ENCODE measurements at places on chromosomes 1 and 21.

- no peak overlapping the region for H3K4me3 ChIP-seq
- H3K4me1 ChIP-seq: no peaks in the 10 kb centered on the region
- H3K36me3 ChIP-seq: no peaks in the 10 kb centered on the region
- H3K27ac ChIP-seq: no peak overlapping the region
These were observed 47.3 kb upstream of the SSX2IP start for GRCh38 chr1:84737590-84737989.

GRCh38 chr1:228149406-228150119, at the start of gene GJC2:
TSS of gene GJC2 (plus strand) at chr1:228149930. CDS start at chr1:228157759, 7,829 bp downstream.
- H3K36me3 ChIP-seq: peaks cover 61% of the 10 kb centered on the region
- no peak for DNase-seq
- no peak within 1 kb of the TSS for H3K4me3 ChIP-seq
- peaks cover 66% of the 10 kb centered on the region for H3K4me1 ChIP-seq
- H3K27me3 ChIP-seq: no peaks in the 10 kb centered on the region

- H3K36me3 ChIP-seq: peaks cover 33% of the 10 kb centered on the region
- peaks cover 22% of the 10 kb centered on the region for H3K4me1 ChIP-seq
- no peak overlapping the region for H3K4me3 ChIP-seq
These were observed 48.2 kb downstream of the SLC9A1 start for GRCh38 chr1:27106561-27107323.

- DNase-seq: no peak
- no peaks in the 10 kb centered on the region for H3K27me3 ChIP-seq
- no peak overlapping the region for H3K27ac ChIP-seq
- no peaks in the 10 kb centered on the region for H3K36me3 ChIP-seq
These were observed 32.2 kb downstream of the ST6GALNAC3 start for GRCh38 chr1:76106719-76107235.

DNA sequence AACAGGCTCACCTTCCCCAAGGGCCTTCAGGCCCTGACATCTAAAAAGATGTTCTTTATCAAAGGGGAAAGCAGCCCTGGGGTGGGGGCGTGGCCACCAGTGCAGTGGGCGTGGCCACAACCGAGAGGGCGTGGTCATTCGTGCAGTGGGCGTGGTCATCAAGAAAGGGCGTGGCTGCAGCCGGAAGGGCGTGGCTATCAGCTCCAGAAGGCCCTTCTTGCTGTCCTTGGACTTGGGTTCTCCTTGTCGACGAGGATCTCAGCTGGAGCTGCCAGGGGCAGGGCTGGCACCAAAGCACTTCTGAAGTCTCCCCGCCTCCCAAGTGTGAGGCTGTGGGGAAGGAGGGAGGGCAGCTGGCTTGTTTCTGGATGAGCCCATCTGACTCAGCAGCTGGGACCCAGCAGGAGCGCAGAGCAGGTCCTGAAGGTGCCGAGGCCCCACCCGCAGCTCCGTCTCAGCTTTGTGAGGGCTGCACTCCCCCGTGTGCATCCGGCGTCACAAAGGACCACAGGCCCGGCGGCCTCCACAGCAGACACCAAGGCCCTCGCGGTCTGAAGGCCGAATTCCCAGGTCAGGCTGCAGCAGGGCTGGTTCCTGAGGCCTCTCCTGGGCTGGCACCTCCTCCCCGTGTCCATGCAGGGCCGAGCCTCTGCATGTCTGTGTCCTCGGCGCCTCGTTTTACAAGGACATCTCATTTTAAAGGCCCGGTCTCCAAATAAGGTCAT, 12.8 kb downstream of the PDE9A start:
- no peaks in the 10 kb centered on the region for H3K27me3 ChIP-seq
- no peak for DNase-seq
- peaks cover 8% of the 10 kb centered on the region for H3K4me1 ChIP-seq

GRCh38 chr1:204621396-204621795, 64.1 kb downstream of the LRRN2 start:
- H3K27me3 ChIP-seq: no peaks in the 10 kb centered on the region
- no peak overlapping the region for H3K27ac ChIP-seq
- peaks cover 24% of the 10 kb centered on the region for H3K4me1 ChIP-seq
- no peaks in the 10 kb centered on the region for H3K36me3 ChIP-seq
- H3K4me3 ChIP-seq: no peak overlapping the region

DNA sequence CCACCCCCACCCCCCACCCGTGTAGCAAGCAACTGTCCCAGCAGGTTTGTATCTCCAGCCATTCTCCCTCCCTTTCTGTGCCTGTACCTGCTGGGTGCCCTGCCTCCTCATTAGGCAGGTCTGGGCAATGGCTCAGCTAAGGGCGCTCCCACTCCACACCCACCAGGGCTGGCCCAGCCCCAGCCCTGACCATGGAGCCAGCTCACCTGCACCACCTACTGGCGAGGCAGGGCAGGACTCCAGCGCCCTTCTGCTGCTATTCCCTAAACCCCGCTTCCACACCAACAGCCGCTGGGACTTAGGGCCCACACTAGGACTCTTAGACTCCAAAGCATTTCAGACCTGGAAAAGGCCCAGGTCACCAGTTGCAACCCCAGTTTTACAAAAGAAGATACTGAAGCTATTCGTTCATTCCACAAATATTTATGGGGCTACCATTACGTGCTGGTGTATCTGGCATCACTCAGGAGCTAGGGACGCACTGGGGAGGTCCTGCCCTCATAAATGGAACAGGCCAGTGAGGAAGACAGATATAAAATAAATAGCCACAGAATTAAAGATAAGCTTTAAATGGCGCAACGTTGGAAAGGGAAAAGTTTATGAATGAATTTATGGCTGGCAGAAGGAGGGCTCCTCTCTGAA, 24.0 kb downstream of the PGLYRP3 start:
- no peaks in the 10 kb centered on the region for H3K4me1 ChIP-seq
- DNase-seq: no peak
- no peak overlapping the region for H3K4me3 ChIP-seq
- no peaks in the 10 kb centered on the region for H3K36me3 ChIP-seq
- no peaks in the 10 kb centered on the region for H3K27me3 ChIP-seq
- H3K27ac ChIP-seq: no peak overlapping the region

GRCh38 chr1:54857141-54857540, 29.9 kb downstream of the DHCR24 start:
- peaks cover 48% of the 10 kb centered on the region for H3K36me3 ChIP-seq
- H3K27me3 ChIP-seq: no peaks in the 10 kb centered on the region
- no peak for DNase-seq
- no peak overlapping the region for H3K27ac ChIP-seq
- H3K4me3 ChIP-seq: no peak overlapping the region
- no peaks in the 10 kb centered on the region for H3K4me1 ChIP-seq

- H3K27me3 ChIP-seq: no peaks in the 10 kb centered on the region
- no peak for DNase-seq
- H3K27ac ChIP-seq: no peak overlapping the region
- H3K4me3 ChIP-seq: no peak overlapping the region
These were observed 89.4 kb downstream of the SDCCAG8 start for GRCh38 chr1:243345205-243345604.

DNA sequence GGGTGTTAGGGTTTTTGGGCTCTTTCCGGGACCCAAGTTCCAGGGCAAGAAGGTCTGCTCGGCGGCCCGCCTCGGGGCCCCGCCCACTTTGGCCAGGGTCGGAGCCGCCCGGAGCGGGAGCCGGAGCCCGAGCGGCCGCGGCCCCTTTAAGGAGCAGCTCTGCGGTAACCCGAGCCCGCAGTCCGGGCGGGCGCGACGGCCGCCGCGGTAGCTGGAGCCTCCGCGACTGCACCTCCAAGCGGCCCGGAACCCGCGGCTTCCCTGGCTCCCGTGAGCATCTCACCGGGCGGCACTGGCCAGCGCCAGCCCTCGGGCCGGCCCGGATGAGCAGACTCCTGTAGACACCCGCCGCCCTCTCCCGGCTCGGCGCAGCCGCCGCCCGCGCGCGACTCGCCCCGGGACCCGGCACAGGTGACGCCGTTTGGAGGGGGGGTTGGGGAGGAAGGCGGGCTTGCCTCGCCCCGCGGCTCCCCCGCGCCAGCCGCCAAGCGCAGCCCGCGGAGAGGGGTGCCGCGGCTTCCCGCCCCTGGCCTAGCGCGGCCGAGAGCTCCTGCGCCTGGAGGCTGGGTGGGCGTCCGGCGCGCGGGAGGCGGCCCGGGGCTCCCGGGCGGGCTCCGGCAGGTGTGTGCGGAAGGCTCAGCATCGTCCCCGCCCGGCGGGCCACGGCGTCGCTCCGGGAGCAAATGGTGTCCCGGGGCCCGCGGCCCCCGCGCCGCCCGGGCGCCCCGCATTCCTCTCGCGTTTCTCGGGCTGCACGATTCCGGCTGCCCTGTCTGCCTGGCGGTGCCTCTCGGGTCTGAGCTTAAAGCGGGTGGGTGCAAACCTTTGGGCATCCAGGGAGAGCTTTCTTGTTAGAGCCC, at the start of gene TLCD4:
TLCD4 (plus strand) TSS at position 149 of the 860 bp plus-strand sequence. CDS start 26,547 bp downstream, outside the sequence.
- peak within 1 kb of the TSS; percentile 40 for H3K27ac ChIP-seq
- no peaks in the 10 kb centered on the region for H3K36me3 ChIP-seq
- peak within 1 kb of the TSS; percentile 29 for H3K4me3 ChIP-seq
- peak; percentile 23 for DNase-seq

- H3K4me1 ChIP-seq: no peaks in the 10 kb centered on the region
- H3K4me3 ChIP-seq: no peak overlapping the region
- H3K36me3 ChIP-seq: no peaks in the 10 kb centered on the region
- no peak for DNase-seq
These were observed 44.4 kb downstream of the RPS6KC1 start for GRCh38 chr1:213095467-213095866.

- peaks cover 27% of the 10 kb centered on the region for H3K27me3 ChIP-seq
- peak within 1 kb of the TSS; percentile 72 for H3K4me3 ChIP-seq
- no peaks in the 10 kb centered on the region for H3K4me1 ChIP-seq
- no peaks in the 10 kb centered on the region for H3K36me3 ChIP-seq
- DNase-seq: peak; percentile 45
These were observed at the start of gene FAAH for GRCh38 chr1:46394108-46394871. TSS of gene FAAH (plus strand) at chr1:46394317. CDS start at chr1:46394349, 32 bp downstream.

- H3K4me1 ChIP-seq: no peaks in the 10 kb centered on the region
- H3K27ac ChIP-seq: no peak overlapping the region
- DNase-seq: no peak
- H3K27me3 ChIP-seq: no peaks in the 10 kb centered on the region
- H3K4me3 ChIP-seq: no peak overlapping the region
- H3K36me3 ChIP-seq: no peaks in the 10 kb centered on the region
These were observed 154.5 kb downstream of the PCP4 start for GRCh38 chr21:40021558-40022351.

GRCh38 chr1:22850681-22851080, 122.0 kb downstream of the LACTBL1 start:
- no peaks in the 10 kb centered on the region for H3K27me3 ChIP-seq
- no peaks in the 10 kb centered on the region for H3K4me1 ChIP-seq
- no peaks in the 10 kb centered on the region for H3K36me3 ChIP-seq
- no peak overlapping the region for H3K4me3 ChIP-seq
- no peak for DNase-seq

DNA sequence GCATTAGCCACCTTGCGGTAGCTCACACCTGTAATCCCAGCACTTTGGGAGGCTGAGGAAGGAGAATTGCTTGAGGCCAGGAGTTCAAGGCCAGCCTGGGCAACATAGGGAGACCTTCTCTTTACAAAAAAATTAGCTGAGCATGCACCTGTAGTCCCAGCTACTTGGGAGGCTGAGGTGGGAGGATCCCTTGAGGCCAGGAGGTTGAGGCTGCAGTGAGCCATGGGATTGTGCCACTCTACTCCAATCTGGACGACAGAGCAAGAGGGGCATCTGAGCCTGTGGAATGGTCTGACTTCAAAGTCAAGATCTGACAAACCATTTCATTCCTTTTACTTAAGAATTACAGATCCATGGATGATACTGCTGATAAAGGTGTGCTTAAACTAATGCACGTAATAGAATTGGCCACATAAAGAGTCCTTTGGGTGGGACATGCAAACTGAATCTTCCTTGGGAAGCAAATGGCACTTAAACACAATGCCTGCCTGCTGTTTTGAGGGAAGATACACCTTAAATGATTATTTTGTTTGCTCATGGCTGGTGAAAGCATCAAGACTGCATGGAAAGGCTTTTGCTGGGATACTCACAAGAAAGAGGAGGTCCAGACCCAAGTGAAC, 2.5 kb upstream of the TMEM201 start:
- no peaks in the 10 kb centered on the region for H3K27me3 ChIP-seq
- H3K4me3 ChIP-seq: no peak overlapping the region
- no peak overlapping the region for H3K27ac ChIP-seq
- DNase-seq: no peak

- DNase-seq: no peak
- H3K4me3 ChIP-seq: no peak overlapping the region
- H3K27ac ChIP-seq: no peak overlapping the region
- no peaks in the 10 kb centered on the region for H3K36me3 ChIP-seq
- no peaks in the 10 kb centered on the region for H3K27me3 ChIP-seq
- H3K4me1 ChIP-seq: no peaks in the 10 kb centered on the region
These were observed 88.3 kb downstream of the COL24A1 start for GRCh38 chr1:86068271-86068721.

- H3K27ac ChIP-seq: no peak overlapping the region
- DNase-seq: no peak
- H3K36me3 ChIP-seq: no peaks in the 10 kb centered on the region
- no peak overlapping the region for H3K4me3 ChIP-seq
These were observed 472.3 kb upstream of the BRINP3 start for GRCh38 chr1:190949939-190950338.
